Muscle of back (tissue), 13 donors: ENCODE measurements at places on chromosomes 1 and 21.

DNA sequence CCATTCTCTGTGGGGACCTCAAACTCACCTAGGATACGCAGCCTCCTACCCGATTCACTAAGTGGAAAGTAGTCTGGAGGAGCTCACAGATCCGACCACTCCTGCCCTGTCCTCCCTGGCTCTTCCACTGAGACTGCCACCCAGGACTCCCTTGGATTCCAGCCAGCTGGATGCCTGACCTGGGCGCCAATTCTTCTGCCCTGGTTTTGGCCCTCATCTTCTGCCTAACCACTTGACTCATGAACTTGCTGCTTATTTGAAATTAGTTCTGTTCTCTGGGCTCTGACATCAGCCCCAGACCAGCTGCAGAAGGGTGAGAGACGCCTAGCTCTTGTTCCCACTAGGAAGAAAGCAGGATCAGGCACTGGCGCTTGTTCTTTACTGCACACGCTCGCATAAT is 48.9 kb downstream of the SLC35D1 start:
- DNase-seq = no peak

GRCh38 chr1:25873120-25873519 is 2.4 kb downstream of the PAQR7 start:
- DNase-seq = no peak

GRCh38 chr1:211353562-211354212 is 27.1 kb downstream of the TRAF5 start:
- DNase-seq = no peak

DNA sequence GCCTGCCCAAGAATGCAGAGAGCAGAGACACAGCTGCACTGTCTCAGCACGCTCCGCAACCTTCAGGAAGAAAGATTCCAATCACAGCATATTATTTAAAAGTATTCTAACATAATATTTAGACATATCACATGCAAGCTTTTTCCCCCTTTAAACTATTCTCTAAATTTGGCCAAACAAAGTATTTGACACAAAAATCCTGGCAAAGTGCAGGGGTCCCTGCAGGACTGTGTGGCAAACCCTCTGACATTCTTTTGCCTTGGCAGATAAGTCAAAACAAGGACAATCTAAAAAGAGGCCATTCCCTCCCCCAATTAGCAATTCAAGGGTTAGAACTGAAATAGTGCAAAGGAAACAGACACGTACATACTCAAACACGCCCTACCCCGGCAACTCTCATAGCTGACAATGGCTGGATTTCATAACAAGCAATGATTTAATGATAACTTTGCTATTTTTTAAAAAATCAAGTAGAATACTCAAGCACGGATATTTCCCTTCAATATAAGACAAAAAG is 225.3 kb downstream of the MRPL39 start:
- DNase-seq = no peak

GRCh38 chr1:169363046-169363730 is 4.4 kb downstream of the NME7 start:
- no peak for DNase-seq

- no peak for DNase-seq
Observed at GRCh38 chr1:53581476-53581875, 122.3 kb downstream of the DMRTB1 start.

DNA sequence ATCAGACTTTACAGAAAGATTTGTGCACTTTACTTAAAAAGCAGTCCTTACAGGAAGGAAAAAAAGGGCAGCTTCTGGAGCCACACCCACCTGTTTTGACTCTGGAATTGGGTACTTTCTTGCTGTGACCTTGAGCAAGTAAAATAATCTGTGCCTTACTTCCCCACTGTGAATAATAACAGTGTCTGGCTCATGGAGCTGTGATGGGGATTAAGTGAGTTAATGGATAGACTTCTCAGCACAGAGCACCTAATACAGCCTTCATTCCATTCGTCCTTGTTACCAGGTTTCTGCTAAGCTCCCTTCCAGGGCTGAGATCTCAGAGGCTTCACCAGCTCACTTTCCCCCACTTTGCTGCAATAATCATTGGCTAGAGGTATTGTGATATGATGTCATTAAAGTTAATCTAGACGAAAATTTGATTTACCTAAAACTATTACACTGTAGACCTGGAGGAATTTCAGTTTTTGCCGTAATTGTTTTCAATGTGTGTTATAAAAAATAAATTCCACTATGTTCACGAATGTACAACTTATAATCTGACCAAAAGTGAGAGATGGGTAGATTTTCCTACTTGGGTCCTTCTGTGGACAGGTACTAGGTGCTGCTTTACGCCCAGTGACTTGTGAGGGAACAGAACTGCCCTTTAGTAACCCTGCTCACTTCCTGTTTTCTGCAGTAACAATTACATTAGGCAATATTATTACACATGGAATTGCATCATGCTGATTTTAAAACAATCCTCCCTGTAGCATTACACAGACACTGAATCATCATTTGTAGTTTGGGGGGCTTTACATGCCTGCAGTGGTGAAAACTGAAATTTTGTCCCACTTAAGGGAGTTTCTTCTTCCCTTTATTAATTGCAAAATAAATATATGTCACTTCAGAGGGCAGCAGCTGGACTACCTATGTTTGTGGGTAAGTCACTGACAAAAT is 19.7 kb upstream of the ABCG1 start:
- no peak for DNase-seq

GRCh38 chr1:27668808-27669723 is 2.9 kb downstream of the IFI6 start:
- no peak for DNase-seq

DNA sequence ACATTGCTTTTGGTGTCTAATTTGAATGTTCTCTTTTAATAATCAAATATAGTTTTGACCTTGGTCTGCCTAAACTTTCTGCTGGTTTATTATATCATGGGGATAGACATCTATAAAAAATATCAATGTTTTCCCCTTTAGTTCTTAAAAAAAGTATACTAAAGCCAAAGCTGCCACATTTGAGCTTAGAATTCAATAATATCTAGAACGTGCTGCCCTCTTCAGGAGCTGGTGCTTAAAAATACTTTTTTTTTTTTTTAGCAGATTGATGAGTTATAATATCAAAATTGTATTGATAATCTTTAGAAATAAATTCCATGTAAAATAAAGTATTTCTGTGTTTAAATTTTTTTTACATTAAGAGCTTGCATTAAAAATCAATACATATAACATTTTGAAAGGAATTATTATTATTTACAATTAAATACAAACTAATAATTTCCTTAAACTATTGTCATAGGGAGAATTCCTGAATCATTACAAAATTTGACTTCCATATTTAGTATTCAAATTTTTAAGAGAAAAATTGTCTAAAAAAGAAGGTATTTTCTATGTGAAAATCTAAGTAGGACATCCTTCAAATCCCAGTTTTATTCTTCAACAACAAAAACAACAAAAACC is 40.1 kb upstream of the ADGRL2 start:
- peak; percentile 52 for DNase-seq

GRCh38 chr1:201217146-201217545 is 26.5 kb downstream of the IGFN1 start:
- DNase-seq = no peak

DNA sequence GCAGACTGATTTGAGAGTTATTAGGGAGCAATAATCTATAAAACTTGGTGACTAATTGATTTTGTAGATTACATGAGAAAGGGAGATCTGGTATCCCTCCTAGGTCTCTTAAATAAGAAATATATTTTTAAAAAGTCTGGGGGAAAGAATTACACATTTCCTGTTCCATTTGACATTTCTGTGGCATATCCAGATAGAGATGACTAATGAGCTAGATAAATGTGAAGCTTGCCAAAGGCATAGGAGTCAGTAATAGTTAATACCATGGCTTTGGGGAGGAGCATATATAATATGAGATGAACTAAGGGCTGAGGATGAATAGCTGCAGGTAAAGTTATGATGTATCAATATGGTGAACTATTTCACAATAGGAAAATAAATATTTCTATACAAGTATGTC is 663.7 kb downstream of the PTPRC start:
- no peak for DNase-seq

DNA sequence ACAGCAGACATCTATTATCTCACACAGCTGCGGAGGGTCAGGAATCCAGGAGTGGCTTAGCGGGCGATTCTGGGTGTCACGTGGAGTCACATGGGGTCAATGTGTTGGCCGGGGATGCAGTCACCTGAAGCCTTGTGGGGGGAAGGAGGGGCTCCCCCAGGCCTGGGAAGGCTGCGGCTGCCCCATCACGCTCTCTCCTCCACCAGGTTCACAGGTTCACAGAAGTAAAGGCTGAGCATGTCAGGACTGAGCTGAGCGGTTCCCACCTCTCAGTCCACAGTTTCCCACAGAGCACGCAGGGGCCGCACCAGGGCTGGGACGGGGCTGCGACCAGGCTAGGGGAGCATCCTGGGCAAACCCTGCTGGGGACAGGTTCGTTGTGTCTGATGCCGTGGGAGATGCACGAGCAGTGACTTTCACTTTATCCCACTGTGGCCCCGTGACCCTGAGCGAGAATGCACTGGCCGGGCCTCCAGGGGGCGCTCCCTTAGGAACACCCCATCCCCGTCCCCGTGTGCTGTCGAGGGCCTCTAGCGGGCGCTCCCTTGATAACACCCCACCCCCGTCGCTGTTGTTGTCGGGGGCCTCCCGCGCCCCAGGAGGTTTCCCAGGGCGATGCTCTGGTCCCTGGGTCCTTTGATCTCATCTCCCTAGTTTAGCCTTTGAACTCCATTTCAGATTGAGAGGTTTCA is 73.2 kb upstream of the TRAPPC10 start:
- DNase-seq = peak; percentile 47

GRCh38 chr1:119141020-119141424 is 569 bp upstream of the WARS2 start:
- no peak for DNase-seq

DNA sequence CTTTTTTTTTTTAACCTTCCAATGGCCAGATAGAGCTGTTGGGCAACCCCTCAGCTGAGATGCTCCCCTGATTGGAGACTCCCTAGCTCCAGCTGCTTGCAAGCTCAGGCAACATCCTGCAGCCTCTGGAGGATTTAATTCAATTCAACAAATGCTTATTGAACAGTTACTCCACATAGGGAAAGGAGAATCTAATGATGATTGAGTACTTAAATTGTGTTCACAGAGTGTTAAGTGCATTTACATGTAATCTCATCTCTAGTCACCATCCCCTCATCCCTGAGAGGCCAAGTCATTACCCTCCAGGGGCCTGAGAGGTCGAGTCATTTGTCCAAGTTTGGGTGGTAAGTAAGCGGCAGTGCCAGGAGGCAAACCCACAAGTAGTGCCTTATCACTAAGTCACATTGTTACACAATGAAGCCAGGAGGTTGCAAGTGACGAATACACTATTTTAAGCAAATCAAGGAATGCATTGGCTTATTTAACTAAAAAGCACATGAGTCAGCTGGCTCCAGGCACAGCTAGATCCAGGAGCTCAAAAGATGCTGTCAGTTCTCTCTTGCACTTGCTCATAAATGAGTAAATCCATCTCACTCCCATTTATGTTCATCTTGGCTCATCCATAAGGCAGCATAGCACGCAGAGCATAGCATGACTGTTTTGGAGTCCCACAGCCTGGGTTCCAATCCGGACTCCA is 64.3 kb downstream of the OPTC start:
- peak; percentile 57 for DNase-seq

- DNase-seq = no peak
Observed at GRCh38 chr21:45280969-45281368, 6.7 kb downstream of the POFUT2 start.

DNA sequence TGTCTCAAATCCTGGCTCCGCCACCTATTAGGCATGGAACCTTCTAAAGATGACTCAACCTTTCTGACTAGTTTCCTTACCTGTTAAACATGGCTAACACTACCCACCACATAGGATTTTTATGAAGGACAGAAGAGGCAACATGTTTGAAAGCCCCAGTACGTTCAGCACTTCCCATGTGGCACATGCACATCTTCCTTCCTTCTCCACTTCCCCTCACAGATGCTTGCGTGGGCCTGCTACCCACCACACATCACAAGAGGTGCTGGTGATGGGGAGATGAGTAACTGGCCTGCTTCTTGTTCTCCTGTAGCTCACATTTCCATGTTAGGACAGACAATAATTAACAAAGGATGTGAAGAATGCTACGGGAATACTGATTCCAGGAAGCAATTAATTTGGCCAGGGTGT is 7.1 kb downstream of the ZBTB21 start:
- DNase-seq = no peak

DNA sequence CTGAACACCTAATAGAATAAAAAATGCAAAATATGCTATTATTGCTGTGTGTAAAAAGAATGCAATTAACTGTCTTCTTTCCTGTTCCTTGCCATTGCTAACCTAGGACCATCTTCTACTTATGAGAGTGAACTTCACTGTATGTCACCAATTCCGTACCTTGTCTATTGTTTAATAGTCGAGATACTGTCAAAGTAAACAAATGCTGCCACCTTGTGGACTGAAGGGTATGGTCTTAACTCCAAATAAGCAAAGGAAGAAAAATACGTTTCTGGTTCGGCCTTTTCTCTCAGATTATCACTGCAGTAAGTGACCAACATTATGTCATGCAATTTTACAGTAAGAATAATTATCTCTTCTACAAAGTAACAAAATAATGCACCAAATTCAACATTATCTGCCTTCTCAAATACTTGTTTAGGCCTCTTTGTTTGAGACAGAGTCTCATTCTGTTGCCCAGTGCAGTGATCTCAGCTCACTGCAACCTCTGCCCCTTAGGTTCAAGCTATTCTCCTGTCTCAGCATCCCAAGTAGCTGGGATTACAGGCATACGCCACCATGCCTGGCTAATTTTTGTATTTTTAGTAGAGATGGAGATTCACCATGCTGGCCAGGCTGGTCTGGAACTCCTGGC is 133.4 kb downstream of the COP1 start:
- DNase-seq = peak; percentile 82
